Dermis microvascular lymphatic vessel endothelial cell (primary cell): ENCODE measurements at places on chromosomes 1 and 21.

DNA sequence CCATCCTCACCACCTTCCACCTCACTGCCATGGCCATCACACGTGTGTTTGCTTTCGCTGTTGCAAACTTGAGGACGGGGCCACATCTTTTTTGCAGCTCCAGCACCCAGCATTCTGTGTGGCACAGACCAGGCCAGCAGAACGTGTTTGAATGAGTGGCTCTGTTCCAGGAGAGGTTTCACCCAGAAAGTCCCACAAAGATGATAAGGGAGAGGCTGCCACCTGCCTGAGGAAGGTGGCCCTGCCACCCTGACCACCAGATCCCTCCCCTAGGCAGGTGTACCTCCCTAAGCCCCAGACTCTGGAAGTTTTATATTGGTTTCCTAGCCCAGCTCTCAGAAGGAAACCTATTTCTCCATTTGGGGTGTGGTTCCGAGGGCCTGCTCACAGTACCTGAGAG, 252.1 kb downstream of the KAZN start:
- DNase-seq = no peak

DNA sequence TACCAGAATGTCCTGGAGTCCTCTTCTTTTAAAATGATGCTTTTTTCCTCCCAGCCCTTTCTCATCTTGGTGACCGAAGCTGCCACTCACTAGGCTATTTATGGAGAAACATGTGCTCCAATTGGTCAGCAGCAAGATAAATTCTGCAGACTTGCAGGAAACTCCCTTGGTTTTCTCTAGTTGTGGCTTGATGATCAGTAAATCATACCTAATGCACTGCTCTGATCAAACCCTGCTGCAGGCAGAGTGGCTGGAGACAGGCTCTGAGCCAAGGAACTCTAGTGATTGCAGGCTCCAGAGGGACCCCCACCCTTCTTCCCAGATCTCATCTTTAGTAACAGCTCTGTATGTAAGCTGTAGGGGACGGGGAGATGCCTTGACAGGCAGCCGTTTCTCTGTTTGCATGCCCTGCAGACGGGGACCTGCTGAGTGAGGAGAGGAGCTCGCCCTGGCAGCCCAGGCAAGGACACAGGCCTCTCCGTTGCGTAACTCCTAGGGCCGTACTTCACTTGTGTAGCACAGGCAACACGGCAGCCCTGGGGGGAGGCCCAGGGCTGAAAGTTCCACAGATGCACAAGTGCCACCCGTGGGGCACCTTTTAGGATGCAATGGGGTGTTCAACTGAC, 14.5 kb downstream of the SLC6A17 start:
- no peak for DNase-seq

GRCh38 chr1:30123896-30124295, 599.5 kb downstream of the MATN1 start:
- DNase-seq = no peak

GRCh38 chr1:2612591-2613365, 20.0 kb downstream of the MMEL1 start:
- DNase-seq = no peak

- no peak for DNase-seq
Measured at GRCh38 chr1:163048869-163049268, 20.3 kb upstream of the RGS4 start.

DNA sequence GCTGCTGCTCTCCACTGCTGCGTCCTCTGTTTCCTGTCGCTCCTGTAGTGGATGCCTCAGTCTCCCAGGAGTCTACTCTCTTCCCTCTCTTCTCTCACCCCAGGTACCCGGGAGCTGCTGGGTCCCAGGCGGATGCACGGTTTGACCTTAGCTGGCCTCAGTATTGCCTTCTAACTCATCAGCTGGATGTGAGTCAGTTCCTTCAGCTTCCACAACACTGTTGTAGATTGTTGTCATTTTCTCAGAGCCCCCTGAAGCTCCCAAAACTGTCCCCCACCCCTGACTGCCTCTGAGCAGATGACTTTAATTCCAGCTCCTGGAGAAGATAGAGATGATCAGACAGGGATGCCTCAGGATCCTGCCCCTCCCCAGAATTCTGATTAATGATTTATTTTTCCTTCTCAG, 7.2 kb downstream of the CNIH3 start:
- DNase-seq = peak; percentile 54

DNA sequence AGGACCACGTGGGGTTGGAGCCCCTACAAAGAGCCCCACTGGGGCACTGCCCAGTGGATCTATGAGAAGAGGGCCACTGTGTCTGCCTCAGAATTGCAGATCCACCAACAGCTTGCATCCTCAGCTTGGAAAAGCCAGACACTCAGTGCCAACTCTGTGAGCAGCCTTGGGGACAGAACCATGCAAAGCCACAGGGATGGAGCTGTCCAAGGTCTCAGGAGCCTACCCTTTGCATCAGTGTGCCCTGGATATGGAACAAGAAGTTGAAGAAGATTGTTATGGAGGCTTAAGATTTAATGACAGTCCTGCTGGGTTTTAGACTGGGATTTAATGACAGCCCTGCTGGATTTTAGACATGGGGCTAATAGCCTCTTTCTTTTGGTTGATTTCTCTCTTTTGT, 1670.9 kb downstream of the PLA2G4A start:
- DNase-seq = peak; percentile 12

GRCh38 chr1:234763367-234763766, 153.4 kb upstream of the IRF2BP2 start:
- DNase-seq = no peak

DNA sequence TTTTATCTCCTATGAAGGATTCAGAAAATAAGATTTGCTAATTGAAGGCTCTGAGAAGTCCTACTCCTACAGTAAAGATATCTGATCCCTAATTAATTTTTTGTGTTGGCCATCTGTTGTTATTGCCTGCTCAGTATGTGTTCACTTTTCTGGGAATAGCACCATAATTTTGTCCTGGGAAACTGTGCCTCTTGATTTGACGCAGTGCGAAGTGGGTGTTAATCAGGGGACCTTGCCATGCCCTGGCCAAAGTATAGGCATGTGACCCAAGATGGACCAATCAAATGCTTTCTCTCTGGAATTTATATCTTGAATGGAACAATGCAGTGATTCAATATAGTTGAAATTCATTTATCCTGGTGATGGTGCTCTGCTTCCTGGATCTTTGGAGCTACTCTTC, 30.4 kb upstream of the GNG12 start:
- no peak for DNase-seq

DNA sequence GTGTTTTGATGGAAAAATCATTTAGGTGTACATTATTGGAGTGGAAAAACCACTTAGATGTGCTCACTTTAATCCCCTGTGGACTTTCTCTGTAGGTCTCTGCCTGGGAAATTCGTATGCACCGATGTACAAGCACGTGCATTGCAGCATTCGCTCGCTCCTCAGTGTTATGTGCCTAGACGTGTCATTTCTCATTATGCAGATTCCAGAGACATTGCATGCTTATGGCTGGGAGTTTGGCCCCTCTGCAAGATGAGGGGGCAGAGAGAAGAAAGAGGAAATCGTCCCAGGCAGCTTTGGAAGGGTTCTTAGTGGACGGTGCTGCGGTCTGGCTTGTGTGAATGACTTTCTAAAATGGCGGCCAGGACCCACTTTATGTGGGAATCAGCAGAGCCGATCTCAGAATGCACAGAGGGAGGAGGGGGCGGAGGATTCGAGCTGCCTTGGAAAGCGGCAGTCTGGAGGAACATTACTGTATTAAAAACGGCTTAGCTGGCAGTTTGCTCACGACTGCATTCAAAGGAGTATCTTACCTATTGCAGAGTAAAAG, 2.3 kb downstream of the SPEN start:
- DNase-seq = no peak

- no peak for DNase-seq
Measured at GRCh38 chr1:208115924-208116640, 128.1 kb downstream of the PLXNA2 start.

GRCh38 chr1:231612393-231613089, 14.0 kb upstream of the DISC1 start:
- DNase-seq = no peak

- DNase-seq = no peak
Measured at GRCh38 chr1:150708595-150708994, 11.6 kb upstream of the GOLPH3L start.

DNA sequence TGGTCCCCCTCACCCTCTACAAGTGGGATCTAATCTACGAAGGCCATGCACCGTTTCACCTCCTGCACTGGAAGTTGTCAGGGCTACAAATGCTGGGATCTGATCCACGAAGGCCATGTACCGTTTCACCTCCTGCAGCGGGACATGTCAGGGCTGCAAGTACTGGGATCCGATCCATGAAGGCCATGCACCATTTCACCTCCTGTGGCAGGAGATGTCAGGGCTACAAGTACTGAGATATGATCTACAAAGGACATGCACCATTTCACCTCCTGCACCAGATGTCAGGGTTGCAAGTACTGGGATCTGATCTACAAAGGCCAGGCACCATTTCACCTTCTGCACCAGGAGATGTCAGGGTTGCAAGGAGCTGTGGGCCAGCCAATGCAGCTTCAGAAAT, 7.0 kb downstream of the ALDH4A1 start:
- DNase-seq = no peak

GRCh38 chr1:85093644-85094043, 45.3 kb upstream of the MCOLN3 start:
- no peak for DNase-seq

GRCh38 chr1:89847191-89847729, 26.4 kb downstream of the LRRC8D start:
- no peak for DNase-seq

DNA sequence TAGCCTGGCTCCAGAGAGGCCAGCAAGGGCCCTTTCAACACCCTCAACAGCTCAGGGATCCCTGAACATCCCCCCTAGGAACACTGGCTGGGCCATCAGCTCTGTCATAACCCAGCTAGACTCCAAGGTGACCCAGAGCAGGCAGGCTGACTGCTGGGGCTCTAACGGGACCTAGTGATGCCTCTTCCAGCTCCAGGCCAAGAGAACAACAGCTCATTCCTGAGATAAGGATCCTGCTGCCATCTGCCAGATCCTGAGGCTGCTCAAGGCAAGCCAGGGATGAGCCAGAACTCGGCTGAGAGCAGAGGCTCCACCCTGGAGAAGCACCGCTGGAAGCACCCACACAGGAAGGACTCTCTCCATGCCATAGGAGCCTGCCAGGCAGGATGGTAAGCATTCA, 2.0 kb downstream of the VSIG8 start:
- DNase-seq = no peak

DNA sequence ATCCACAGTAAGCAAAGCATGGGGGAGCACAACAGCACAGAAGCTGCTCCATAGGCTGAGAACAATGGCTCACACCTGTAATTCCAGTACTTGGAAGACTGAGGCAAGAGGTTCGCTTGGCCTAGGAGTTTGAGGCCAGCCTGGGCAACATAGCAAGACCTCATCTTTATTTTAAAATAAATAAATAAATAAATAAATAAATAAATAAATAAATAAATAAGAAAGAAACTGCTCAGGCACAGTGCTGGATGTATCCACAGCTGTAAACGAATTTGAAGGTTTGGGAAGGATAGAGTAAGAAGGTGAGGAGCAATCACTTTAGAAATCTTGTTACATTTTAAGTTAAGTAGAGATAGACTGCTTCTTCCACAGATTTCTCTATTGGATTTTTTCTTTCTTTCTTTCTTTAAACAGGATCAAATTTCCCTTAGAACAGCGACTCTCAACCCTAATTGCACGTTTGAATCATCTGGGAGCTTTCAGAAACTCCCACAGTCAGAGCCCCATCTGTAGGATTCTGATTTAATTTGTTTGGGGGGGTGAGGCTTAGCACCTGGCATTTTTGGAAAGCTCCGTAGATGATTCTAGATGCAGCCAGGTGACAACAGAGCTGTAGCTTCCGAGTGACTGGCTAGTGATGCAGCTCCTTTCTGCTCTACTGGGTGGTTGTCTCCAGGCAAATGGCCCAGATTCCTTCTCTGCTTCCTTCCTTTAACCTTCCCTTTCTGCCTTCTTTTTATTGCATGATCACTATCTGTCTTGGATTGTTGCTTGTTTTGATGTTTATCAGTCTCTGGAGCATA, 53.5 kb downstream of the S1PR1 start:
- no peak for DNase-seq

- DNase-seq = peak; percentile 58
Measured at GRCh38 chr1:233242827-233243483, 52.6 kb downstream of the PCNX2 start.

DNA sequence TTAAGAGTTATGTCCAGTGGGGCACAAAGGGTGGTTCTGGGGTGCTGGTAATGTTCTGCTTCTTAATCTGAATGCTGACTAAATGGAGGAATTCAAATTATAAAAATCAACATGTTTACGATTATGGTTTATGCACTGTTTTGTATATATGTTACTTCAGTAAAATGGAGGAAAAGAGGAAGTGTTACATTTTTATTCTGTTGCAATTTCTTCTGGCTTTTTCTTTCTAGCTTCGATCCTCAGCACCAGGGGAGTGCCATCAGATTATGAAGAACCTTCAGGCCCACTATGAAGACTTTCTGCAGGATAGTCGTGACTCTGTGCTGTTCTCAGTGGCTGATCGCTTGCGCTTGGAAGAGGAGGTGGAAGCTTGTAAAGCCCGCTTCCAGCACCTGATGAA, 105.5 kb downstream of the MACF1 start:
- no peak for DNase-seq

- DNase-seq = no peak
Measured at GRCh38 chr1:9311479-9311878, 18.8 kb downstream of the SPSB1 start.

GRCh38 chr1:235455823-235456222, 48.4 kb downstream of the B3GALNT2 start:
- no peak for DNase-seq

- DNase-seq = no peak
Measured at GRCh38 chr1:92476071-92476631, 10.6 kb downstream of the GFI1 start.

- no peak for DNase-seq
Measured at GRCh38 chr1:7473223-7474142, 297.6 kb upstream of the VAMP3 start.

DNA sequence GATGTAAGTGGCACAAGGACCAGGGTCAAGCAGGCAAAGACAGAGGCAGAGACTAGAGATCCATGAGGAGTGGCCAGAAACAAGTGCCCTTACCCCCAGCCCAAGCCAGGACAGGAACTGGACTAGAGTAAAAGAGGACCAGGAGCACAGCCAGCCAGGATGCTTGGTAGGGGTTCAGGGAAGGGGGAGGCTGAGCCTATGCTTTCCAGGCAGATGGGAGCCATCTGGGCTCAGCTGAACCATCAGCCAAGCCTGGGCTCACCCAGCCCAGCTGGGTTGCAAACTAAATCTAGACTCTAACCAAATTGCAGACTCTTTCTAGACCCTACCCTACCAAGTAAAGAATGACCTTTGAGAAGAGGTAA, 15.2 kb downstream of the PDZK1IP1 start:
- no peak for DNase-seq

- no peak for DNase-seq
Measured at GRCh38 chr1:69377507-69377906, 190.2 kb upstream of the LRRC7 start.

DNA sequence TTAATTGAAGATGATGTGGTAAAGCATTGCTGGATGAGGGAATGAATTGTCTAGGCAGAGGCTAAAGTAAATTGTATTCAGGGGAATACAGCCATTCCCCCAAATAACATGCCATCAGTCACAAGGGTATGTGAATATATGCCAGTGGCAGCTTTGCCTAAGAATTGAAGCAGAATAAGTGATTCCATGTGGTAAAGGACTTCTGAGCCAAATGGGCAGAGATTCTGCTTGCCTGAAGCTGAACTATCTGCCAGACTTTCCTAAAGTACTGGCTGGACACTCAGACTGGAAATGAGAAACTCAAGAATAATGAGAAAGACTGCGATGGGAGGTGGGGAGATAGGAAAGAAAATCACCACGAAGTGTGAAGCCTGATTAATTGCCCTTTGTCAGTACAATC, 2.4 kb downstream of the LIX1L start:
- no peak for DNase-seq

- no peak for DNase-seq
Measured at GRCh38 chr1:171219346-171220080, 28.8 kb upstream of the FMO1 start.
